RPMI8226 (cell line): ENCODE measurements at places on chromosomes 5 and 9.
A peak's percentile ranks its signal among the peaks of the same experiment; 100 is the strongest.

- no peak for DNase-seq
Measured at GRCh38 chr9:117464941-117465616, 50.2 kb upstream of the ASTN2 start.

- no peak for DNase-seq
Measured at GRCh38 chr9:131606896-131607567, 61.7 kb downstream of the PRRT1B start.

DNA sequence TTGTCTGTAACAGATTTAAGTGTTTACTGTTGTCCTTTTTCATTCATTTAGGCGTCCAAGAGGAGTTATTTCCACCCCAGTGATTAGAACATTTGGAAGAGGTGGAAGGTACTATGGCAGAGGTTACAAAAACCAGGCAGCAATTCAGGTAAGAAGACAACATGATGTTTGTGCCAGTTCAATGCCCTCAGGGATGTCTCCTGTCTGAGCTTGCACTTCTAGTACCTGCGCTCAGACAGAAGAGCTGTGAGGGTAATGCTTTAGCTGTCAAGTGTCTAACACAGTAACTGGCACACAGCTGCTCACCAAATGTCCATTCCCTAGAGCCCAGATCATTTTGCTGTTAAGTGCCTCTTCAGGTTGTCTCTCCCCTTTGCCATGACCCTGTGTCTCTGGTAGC, 14.2 kb upstream of the PHF2 start:
- no peak for DNase-seq

DNA sequence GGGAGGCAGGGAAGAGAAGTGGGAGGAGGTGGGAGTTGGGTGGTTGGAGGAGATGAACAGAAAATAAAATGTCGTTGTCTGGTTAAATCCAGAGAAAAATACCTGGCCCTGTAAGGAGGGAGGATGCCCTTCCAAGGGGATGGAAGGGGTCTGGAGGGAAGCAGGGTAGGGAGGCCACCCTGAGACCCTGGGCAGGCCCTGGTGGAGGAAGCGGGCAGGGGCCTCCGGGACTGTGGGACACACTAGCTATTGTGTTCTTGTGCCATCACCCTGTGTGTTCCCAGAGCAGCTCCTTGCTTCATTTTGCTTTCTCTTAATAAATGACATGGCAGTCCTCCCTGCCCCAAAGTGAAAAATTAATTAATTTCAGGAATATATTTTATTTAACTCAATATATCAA, 11.8 kb upstream of the CD180 start:
- no peak for DNase-seq

- DNase-seq: no peak
Measured at GRCh38 chr9:127077644-127077946, 44.8 kb downstream of the ANGPTL2 start.

- DNase-seq: peak; percentile 23
Measured at GRCh38 chr5:179801304-179802206, 5.1 kb downstream of the MGAT4B start.

- no peak for DNase-seq
Measured at GRCh38 chr5:136768457-136768856, 403.1 kb upstream of the TRPC7 start.

GRCh38 chr9:35904338-35904737, 1.7 kb upstream of the HRCT1 start:
- no peak for DNase-seq

- no peak for DNase-seq
Measured at GRCh38 chr5:114335391-114335790, 26.5 kb upstream of the KCNN2 start.

DNA sequence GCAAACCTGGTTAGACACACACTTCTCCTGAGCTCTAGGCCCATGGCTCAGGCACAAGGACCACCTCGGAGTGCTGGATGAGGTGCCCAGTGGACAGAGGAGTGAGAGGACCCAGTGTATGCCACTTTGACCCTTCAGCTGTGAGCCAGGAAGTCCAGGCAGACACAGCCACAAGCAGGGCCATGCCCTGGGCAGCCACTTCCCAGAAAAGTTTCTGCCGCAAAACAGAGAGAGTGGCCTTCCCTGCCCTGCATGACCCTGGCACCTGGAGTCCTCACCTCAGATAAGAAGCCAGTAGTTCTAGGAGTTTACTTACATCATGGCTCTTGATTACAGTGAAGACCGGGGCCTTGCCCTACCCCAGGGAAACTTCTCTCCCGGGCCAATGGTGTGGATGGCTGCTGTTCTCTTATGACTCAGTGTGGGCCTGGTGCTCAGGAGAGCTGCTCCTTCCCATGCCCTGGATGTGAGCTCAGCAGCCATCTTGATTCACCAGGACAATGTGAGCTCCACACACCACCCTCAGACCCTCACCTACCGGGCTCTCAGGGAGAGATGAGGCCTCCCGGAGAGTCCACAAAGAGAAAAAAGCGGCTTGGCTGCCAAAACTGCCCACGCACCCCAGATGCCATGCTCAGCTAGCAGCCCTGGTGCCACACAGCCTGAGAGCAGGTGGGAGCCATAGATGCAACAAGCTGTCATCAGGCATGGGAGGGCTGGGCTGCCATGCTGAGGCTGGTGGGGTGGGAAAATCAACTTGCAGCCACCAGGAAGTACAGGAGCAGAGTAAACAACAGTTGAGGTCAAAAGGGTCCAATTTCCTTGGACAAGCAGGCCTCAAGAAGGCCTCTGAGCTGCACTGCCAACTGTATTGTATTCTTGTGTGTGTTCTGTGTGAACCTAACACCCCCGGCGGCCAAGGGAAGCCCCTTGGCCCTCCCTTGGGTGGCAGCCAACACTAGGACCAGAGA, 11.7 kb upstream of the IRF1 start:
- DNase-seq: no peak

GRCh38 chr9:13942695-13943094, 371.2 kb downstream of the NFIB start:
- DNase-seq: no peak

DNA sequence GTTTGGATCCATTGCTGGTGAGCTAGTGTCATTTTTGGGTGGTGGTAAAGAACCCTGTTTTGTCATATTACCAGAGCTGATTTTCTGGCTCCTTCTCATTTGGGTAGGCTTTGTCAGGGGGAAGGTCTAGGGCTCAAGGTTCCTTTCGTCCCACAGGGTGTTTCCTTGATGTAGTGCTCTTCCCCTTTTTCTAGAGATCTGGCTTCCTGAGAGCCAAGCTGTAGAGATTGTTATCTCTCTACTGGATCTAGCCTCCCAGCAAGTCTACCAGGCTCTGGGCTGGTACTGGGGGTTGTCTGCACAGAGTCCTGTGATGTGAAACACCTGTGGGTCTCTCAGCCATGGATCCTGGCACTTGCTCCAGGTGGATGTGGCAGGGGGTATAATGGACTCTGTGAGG, 145.9 kb downstream of the HINT1 start:
- no peak for DNase-seq

GRCh38 chr9:129835860-129836223, 584 bp downstream of the USP20 start:
- DNase-seq: peak; percentile 50

- DNase-seq: no peak
Measured at GRCh38 chr5:58974601-58975000, 391.7 kb downstream of the RAB3C start.

GRCh38 chr5:110209401-110209800, 517.1 kb downstream of the TMEM232 start:
- no peak for DNase-seq

GRCh38 chr5:32506799-32507198, 62.3 kb upstream of the ZFR start:
- DNase-seq: no peak

DNA sequence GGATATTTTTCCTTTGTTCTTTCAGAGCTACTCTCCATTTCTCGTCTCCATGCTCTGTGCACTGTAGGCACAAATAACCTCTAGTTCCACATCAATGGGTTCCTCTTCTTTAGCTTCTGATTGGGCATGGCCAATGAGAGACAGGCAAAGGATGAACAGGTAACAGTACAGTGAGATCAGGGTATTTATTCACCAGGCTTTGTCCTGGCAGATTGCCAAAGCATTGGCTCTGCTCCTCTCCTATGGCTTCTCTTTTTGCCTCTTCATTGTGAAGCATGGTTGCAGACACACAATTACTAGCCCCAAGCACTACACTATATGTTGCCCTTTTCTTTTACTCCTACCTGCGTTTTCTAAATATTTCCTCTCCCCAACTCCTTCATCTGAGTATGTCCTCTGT, 215.1 kb upstream of the ARRDC3 start:
- DNase-seq: peak; percentile 8

- no peak for DNase-seq
Measured at GRCh38 chr5:173012882-173013281, 29.3 kb downstream of the ATP6V0E1 start.

- DNase-seq: no peak
Measured at GRCh38 chr5:117183326-117183725, 608.7 kb upstream of the SEMA6A start.

DNA sequence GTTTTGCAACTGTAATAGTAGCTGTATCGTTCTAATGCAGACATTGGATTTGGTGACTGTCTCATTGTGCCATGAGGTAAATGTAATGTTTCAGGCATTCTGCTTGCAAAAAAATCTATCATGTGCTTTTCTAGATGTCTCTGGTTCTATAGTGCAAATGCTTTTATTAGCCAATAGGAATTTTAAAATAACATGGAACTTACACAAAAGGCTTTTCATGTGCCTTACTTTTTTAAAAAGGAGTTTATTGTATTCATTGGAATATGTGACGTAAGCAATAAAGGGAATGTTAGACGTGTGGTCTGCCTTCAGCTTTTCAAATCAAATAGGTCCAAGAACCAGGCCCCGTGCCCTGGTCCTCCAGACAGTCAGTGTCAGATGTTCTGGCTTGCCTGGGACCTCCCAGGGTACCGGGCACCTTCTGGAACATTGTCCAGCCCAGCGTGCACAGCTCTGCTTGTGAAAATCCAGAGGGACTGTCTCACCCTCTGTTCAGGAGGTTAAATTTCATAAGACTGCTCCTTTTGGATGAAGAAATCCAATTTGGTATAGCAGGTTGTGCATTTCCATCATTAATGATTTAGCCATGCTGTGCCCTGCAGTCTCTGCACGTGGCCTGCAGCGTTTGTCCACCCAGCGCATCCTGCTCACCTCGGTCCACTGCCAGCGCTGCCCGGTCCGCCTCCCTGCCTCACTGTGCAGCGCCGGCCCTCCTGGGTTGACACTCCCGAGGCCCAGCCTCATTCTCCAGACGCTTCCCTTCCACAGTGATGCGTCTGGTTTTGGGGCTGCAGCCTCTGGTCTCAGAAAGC, 6.6 kb upstream of the AHRR start:
- no peak for DNase-seq

DNA sequence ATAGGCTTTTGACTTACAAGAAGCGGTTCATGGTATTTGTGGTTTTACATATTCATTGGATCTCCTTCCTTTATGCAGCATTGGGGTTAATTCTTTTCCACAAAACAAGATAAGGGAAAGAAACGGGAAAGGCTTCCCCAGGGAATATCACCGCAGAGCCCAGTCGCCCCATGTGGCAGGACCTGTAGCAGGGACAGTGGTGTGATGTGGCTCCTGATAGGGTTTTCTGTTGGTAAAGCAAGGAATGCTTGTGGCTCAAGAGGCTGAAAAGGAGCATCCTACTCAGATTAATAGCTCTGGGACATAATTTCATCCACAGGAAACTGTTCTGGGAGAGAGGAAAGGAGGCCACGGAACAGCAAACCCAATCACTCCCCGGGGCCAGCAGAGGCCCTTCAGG, 699.9 kb downstream of the MTRR start:
- no peak for DNase-seq

GRCh38 chr5:16819522-16820167, 116.4 kb downstream of the MYO10 start:
- no peak for DNase-seq

- no peak for DNase-seq
Measured at GRCh38 chr5:179292681-179293635, 52.3 kb downstream of the ADAMTS2 start.

DNA sequence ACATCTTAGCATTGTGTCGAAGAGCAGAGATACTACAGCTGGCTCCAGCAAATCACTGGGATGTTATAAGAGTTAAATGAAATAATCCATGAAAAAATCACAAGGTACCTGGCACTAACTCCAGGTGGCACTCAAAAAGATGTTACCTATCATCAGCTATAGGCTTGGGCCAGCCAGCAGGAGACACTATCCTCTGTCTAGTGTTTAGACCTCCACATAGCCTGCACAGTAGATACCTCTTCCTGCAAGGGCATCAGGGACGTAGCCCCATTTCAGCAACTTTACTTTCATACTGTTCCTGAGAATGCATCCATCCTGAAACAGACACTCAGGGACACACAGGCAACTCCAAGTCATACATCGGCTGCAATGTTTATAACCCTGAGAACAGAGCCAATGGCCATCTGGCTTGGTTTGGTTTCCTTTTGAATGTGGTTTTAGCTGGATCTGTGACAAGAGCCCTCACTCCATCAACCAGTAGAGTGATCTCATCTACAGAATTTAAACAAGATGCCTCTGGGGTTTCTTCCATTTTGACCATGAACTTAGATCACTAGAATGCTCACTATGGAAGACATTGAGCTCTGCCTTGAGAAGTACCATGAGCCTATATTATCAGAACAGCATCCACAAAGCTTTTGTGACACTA, 69.9 kb downstream of the TLE1 start:
- no peak for DNase-seq
